ENCODE measurements at places on chromosomes 7 and 10. TPM values are rescaled to one million over a fixed set of nuclear protein-coding genes. Genes with fewer than 3 reads are reported as not detected.

DNA sequence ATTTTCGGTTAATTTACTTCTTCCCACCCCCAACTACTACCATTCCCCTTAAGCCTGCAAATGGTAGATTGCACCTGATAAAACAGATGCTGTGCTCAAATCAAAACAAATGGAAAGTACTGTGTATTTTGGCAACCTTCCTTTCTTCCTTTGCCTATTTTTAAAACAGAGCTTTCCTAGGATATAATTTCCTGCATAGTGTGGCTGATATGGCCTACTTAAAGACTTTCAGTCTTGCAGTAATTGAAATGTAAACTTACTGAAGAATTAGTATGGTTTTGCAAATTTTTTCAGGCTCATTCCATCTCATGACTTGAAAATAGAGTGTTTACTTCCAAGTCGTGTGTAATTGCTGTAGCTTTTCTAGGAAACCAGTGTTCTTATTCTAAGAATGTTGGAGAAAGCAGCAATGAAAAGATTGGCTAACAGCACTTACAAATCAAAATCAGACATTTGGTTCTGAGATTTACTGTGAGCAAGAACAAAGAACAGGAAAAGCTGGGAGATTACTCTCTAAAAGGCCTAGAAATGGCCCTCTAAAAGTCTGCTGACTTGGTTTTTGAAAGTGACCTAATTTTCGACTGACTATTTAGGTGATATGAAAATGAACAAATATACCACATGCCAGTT, 52.0 kb downstream of the REEP3 start:
- DNase-seq = no peak

GRCh38 chr10:5404208-5405041, at the start of gene TUBAL3:
Gene TUBAL3 (minus strand): TSS chr10:5404828. CDS start chr10:5404792, 36 bp downstream.
- DNase-seq = no peak

- DNase-seq = no peak
Observed at GRCh38 chr7:52211930-52212329, 823.5 kb upstream of the POM121L12 start.

DNA sequence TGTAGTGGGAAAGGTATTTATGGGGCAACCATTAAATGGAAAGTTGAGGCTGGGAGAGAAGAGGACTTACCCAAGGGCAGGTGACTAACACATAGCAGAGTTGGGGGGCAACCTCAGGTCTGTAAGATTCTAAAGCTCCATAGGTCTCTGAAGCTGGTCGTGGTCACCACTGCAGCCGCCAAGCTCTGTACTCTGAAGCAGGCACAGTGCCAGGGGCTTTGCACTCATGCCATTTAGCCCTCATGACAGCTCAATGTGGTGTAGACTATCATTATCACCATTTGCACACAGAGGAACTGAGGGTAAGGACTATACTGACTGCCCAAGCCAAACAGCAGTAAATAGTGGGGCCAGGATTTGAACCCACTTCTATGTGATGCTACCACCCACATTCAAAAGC, 32.5 kb upstream of the TMEM273 start:
- no peak for DNase-seq

- DNase-seq = no peak
Observed at GRCh38 chr7:94660006-94660405, 4.1 kb upstream of the SGCE start.

DNA sequence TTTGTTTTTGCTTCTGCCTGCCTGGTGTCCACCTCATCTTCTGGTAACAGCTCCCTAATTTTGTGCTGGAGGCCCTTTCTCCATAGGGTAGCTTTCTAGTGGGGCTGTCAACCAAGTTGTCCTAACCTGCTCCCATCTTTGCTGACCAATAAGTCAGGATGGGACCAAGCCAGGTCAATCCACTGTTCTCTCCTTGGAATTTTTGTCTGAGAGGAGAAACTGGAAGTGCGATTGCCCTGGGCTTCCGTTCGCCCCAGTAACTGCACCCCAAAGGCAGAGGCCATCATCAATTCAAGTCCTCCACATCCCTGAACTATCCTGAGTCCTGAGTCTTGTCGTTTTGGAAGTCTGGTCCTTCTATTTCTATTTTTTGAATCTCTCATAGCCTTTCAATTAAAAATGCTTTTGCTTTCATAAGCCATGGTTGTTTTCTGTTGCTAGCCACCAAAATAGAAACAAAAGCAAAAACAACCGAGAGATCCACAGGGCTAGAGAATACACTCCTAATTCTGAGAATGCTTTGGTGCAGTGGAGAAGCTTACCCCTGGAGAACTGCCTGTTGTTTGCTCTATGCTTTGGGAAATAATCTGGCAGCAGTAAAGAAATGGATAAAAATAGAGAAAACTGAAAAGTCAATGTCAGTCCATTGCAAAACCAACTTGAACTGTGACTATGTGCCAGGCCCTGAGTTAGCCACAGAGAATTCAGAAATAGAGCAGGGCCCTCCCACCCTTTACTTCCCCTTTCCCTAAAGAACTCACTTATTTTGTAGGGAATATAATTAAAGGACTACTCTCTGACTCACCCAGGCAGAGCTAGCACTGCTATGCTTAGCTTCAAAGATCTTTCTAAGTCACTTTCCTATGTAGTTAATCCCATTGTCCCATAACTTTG, 368.1 kb downstream of the CXCL12 start:
- DNase-seq = no peak

DNA sequence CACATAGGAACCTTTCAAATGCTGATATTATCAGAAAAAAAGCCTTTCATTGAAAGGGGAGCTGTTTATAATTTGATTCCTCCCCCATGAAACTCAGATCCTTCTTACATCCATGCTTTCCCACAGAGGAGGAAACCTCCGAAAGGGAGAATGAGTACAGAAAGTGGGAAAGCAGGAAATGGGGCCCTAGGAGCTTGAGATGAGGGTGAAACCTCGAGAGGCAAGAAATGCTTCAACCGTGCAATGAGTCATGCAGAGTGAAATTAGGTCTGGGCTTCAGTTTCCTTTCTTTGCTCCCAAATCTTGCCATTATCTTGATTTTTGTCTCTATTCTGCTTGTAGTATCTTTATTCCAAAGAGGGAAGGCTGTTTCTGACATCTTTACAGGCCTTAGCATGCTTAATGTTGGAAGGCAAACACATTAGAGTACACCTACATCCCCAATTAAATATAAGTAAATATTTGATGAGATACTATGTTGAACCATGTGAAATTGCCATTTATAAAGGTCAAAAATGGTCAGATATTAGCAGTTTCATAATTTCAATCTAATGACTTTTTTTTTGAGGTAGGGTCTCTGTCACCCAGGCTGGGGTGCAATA, 79.1 kb downstream of the NAMPT start:
- no peak for DNase-seq

- no peak for DNase-seq
Observed at GRCh38 chr10:91785830-91786229, 12.4 kb upstream of the TNKS2 start.

DNA sequence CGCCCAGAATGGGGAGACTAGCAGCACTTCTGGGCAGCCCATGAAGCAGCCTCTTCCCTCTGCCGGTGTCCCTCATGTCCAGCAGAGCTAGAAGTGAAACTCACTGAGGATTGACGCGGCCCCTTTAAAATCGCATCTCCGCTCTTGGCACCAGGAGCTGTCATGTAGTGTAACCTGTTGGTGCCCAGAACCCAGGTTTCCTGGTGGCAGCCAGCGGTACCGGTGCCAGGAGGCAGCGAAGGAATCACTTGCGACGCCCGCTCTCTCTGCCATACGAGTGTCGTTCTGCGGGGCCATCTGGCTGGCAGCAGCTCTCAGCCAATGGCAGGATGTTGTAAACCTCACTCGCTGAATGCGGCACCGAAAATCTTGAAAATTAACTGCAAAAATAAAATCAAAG, 82.7 kb downstream of the CUX1 start:
- DNase-seq = no peak

GRCh38 chr7:20199015-20199737, 18.0 kb downstream of the MACC1 start:
- DNase-seq = no peak

DNA sequence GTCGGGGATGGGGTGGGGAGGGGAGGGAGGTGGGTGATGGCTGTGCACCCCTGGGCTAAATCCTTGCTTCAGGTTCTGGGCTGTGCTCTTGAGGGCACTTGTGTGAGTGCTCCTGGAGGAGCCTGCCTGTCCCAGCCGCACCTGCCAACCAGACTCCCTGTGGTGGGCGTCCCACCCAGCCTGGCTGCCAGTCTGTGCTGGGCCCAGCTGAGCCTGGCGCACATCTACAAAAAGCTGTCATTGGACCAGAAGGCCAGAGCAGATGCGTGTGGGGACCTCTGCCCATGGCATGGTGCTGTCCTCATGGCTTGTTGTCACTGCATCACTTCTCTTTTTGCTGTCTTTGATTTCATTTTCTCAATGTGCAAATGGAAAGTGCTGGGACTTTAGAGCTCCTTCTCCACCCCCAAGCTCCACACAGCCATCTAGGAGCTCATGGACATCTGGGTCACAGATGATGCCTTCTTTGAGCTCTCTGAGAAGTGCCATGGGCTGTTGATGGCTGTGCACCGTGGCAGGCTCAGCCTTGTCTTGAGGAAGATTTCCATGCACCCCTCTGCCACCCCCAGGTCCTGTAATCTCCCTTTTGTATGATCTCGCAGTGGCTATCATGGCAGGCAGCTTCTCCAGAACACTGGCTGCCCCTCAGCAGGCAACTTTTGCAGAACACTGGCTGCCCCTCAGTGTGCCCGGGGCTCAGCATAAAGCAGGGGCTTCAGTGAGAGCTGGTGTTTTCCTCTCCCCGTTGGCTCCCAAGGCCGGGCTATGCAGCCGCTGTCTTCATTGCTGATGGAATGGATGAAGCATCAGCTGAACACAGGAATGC, 83.9 kb downstream of the ADCY1 start:
- DNase-seq = peak; percentile 47

DNA sequence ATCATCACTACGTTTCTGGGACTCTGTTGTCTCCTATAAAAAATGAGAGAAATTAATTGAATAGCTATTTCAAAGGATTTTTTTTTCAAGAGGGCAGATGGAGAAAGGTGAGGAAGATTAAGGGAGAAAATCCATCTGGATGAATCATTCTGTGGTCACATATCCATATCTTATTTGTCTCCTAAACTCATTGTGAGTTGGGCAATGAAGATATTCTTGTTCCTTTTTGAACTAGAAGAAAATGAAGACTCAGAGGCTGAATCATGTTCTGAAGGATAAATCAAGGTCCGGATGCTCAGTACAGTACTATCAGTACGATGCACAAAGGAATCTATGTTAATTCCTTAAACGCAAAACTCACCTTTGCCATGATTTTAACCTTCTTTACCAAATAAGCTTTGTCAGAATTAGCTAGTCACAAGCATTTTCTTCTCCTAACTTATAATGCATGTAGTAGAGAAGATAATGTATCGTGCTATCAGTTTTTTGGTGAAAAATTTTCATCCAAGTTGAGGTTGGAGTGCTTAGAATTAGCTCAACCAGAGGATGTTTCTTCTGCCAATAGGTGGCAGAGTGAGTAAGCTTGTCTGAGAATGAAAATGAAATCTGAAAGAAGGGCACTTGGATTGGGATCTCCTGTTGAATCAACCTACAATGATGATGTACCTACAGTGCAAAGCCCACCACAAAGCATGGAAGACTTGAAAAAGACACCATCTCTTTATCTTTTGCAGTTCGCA, 446.9 kb downstream of the KIF20B start:
- no peak for DNase-seq

- no peak for DNase-seq
Observed at GRCh38 chr7:79332091-79332490, 121.4 kb downstream of the MAGI2 start.

- DNase-seq = no peak
Observed at GRCh38 chr7:7102906-7103305, 79.4 kb upstream of the C1GALT1 start.

- DNase-seq = no peak
Observed at GRCh38 chr10:100192350-100192749, 6.5 kb upstream of the ERLIN1 start.

DNA sequence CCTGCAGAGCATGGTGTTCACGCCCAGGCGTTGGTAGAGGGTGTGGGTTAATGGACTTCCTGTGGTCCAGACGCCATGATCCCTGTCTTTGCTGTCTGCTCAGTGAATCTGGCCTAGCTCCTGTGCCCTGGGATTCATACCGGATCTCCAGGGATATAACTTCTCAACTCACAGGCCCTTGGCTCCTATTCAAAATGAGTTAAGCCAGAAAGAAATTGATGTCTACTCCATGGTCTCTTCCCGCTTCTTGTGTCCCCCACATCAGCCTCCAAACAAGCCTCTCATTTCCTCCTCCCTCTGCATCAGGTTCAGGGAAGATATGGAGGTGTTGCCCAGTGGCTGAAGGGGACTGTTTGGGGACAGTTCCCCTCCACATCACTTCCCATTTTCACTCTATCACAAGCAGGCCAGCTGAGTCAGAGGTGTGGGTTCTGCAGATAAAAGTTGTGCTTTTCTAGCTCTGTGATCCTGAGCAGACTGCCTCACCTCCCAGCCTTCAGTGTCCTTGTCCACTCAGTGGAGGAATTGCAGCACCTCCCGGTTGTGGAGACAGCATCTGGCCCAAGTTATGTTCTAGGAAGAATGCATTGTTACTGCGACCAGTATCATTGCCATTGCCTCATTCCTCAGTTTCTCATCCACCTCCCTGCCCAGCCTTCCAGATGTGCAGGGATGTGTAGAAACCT, 22.5 kb downstream of the AKR1E2 start:
- no peak for DNase-seq

GRCh38 chr10:58952747-58953466, 223.5 kb upstream of the PHYHIPL start:
- peak; percentile 66 for DNase-seq

DNA sequence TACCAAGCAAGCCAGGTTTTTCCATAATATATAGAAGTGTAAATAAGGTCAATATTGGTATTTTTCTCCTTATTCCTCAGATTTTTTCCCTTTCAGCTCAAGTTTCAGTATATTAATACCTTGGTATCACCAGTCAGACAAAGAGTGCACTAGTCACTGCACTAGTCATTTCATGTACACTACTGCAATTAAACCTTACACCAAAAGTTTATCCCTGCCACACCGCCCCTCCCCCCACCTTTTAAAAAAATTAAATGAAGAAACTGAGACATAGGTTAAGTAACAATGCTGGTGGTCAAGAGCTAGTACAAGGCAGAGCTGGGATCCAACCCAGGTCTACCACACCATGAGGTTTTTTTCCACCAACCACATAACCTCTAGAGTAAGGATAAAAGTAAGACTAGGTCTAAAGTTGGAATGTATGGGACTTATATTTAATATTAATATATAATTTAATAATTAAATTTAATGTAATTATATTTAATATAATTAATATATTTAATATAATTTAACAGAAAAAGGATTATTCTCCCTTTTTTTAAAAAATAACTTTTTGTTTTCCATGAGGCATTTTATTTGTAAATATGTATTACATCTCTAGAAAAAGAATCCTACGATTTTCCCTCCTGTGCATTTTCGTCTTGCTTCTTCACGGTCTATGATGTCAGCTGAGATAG, 68.5 kb downstream of the NT5C2 start:
- DNase-seq = no peak

GRCh38 chr7:101629171-101629570, at the start of gene MYL10:
Gene MYL10 (minus strand): TSS chr7:101629296. CDS start chr7:101629118, 178 bp downstream.
- no peak for DNase-seq

The GSTO2 gene
- total RNA-seq = 0.63 TPM

The GLI3 gene
- total RNA-seq = 1.5 TPM

The TMEM213 gene
- total RNA-seq = not detected

The MINDY4 gene
- 5.4 TPM for total RNA-seq

The DCLRE1A gene
- 4.9 TPM for total RNA-seq

The TWIST1 gene
- total RNA-seq = 1.9 TPM

The SLC26A3 gene
- not detected for total RNA-seq

The CDNF gene
- total RNA-seq = 1.1 TPM

The SPAM1 gene
- total RNA-seq = not detected

The TMEM270 gene
- total RNA-seq = not detected

The NDUFB8 gene
- 361 TPM for total RNA-seq

The SCD gene
- total RNA-seq = 7.9 TPM

The LRRTM3 gene
- total RNA-seq = not detected

The TAS2R41 gene
- not detected for total RNA-seq

The VOPP1 gene
- 21.4 TPM for total RNA-seq

The ATRNL1 gene
- total RNA-seq = 4.1 TPM
